NCI-H1092 (cell line): ENCODE measurements at places on chromosomes 16 and 17.

DNA sequence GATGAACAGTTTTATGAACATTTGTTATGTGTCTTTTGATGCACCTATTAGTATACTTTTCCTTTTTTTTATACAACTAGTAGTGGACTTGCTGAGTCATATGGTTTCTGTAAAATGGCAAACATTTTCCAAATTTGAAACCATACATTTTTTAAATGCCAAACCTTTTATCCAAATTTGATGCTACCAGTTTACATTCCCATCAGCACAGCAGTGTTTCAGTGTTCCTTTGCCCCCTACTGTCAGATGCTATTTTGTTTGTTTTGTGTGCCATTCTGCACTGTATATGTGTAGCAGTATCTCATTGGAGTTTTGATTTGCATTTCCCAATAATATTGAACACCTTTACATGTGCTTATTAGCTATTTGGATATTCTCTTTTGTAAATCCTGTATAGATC is 219.4 kb downstream of the TANC2 start:
- no peak for DNase-seq

- no peak for DNase-seq
Measured at GRCh38 chr16:5460701-5461100, 363.1 kb upstream of the EEF2KMT start.

DNA sequence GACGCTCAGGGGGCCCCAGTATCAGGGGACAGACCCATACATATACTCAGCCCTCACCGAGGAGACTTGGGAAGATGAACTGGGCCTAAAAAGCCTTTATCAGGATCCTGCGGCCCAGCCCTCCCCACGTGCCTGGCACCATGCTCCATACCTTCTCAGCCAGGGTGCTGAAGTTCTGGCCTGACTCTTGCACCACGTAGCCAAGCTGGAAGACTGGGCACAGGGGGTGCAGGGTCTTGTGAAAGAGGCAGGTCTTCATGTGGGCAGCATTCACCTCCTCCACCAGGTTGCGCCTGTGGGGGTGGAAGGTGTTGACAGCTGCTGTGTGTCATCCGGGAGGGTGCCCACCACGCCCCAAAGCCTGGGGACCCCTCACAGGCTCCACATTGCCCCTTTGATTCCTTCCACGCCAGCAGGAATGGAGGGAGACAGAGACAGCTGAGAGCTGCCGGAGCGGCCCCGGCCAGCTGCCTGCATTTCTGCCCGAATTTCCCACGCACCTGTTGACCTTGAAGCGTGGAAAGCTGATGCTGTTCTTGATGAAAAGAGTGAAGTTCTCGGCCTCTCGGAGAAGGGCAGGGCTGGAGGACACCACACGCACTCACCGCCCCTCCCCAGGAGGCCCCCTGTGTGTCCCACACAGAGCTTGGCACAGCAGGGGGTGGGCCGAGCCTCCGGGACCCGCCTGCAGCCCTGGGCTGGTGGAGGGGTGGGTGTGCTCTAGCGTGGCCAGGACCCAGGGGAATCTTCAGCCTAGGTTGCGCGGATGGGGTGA is 10.4 kb upstream of the CAMKK1 start:
- DNase-seq = no peak

DNA sequence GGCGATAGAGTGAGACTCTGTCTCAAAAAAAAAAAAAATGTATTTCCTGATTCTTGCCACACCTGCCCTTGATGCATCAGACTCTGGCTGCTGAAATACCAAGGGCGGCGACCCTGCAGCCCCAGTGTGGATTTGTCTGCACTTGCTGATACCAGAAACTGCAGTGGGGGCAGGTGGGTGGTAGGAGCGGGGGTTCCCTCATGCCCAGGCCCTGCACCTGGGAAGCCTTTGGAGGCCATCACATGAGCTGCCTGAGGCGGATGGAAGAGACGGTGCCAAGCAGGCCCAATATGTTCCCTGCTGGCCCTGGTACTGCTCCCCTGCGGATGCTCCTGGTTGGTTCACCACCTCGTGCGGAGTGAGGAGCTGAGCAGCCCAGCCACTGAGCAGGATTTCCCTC is 50.6 kb downstream of the MARF1 start:
- DNase-seq = no peak

GRCh38 chr17:57221366-57222350 is 34.7 kb upstream of the MSI2 start:
- DNase-seq = no peak

- no peak for DNase-seq
Measured at GRCh38 chr16:55832773-55833691, at the start of gene CES1. Gene CES1 (minus strand): TSS chr16:55833096. CDS start chr16:55833055, 41 bp downstream.

GRCh38 chr16:76409706-76410105 is 132.5 kb downstream of the CNTNAP4 start:
- DNase-seq = no peak

DNA sequence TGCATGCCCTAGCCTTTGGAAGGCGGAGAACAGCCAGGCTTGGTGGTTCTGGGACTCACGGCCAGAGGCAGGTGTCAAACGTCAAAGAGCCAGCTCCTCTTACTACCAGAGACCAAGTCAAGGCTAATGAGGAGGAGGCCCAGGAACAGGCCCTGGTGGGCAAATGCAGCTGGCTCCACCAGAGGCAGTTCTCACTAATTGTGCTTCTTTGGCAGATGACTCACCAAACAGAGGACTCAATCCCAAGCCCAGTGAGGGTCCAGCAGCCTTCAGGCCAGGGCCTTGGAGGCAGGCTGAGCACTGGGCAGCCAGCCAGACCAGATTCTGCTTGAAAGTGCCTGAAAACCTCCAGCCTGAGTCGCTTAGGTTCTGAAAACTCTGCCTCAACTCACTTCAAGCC is 336.5 kb upstream of the CDH5 start:
- no peak for DNase-seq

GRCh38 chr17:40281663-40282062 is 6.0 kb upstream of the CDC6 start:
- no peak for DNase-seq

DNA sequence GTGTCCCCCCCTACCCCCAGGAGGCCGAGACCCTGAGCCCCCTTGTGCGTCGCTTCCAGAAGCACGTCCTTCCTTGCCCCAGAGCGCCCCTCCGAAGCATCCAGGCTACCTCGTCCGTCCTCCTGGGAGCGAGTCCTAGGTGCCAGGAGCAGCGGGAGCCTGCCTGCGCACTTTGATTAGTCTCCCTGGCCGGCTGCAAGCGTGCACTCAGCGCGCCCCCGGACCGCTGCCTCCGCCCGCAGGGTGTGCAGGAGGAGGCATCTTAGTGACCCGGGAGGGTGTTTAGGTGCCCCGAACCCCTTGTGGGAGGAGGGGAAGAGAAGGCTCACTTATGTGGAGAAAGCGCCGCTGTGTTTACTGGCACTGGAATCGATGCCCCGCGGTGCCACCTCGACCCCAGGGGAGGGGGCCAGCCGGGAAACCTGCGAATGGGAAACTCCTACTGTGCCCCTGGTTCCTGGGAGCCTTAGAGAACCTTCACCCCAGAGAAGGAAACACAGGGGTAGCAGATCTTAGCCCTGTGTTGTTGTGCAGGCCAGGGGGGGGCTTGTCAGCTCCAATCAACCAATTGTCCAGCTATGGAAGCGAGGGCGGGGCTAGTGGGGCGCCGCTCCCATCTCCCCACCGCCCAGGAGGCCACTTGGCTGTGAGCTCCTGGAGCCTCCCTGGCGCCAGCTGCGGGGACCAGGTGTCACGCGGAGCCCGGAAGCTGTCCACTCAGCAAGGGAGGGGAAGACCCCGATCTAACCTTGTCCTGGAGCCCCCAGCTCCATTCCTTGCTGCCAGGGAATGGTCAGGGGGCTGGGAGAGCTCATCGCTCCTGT is 922.8 kb upstream of the EEF2KMT start:
- DNase-seq = no peak

DNA sequence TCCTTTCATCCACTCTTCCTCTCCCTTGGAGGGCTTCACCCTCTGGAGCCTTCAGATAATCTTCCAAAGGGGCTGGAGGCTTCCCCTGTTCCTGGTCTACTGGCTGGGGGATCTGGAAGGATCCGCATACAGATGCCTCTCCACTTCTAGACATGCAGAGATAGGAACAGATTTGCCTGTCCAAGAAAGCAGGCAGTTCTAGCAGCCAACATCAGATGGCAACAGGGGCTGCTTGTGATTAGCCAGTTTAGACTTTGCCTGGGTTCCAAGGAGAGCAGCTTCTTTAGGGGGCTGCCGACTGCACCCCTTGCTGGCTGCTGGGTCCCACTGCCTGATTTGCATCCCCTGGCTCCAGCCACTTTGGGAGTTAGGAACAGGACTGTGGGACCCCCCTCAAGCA is 6.2 kb upstream of the CD300A start:
- DNase-seq = no peak

GRCh38 chr16:89711601-89712273 is 9.0 kb downstream of the VPS9D1 start:
- DNase-seq = no peak

DNA sequence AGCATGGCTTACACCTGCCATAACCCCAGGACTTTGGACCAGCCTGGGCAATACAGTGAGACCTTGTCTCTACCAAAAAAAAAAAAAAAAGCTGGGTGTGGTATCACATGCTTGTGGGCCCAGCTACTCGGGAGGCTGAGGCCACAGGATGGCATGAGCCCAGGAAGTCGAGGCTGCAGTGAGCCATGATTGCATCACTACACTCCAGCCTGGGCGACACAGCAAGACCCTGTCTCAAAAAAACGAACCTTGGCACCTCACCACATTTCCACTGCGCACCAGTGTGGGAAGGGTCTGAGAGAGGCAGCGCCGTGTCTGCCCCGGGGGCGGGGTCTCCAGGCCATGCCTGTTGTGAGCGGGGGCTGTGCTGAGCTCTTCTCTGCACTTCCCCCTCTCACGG is 6.3 kb downstream of the ACSF3 start:
- no peak for DNase-seq

GRCh38 chr16:71630808-71631207 is 4.8 kb downstream of the MARVELD3 start:
- DNase-seq = no peak

GRCh38 chr17:522919-523318 is 170.3 kb upstream of the RPH3AL start:
- no peak for DNase-seq

- DNase-seq = no peak
Measured at GRCh38 chr17:8745586-8746500, 1.2 kb upstream of the CCDC42 start.

DNA sequence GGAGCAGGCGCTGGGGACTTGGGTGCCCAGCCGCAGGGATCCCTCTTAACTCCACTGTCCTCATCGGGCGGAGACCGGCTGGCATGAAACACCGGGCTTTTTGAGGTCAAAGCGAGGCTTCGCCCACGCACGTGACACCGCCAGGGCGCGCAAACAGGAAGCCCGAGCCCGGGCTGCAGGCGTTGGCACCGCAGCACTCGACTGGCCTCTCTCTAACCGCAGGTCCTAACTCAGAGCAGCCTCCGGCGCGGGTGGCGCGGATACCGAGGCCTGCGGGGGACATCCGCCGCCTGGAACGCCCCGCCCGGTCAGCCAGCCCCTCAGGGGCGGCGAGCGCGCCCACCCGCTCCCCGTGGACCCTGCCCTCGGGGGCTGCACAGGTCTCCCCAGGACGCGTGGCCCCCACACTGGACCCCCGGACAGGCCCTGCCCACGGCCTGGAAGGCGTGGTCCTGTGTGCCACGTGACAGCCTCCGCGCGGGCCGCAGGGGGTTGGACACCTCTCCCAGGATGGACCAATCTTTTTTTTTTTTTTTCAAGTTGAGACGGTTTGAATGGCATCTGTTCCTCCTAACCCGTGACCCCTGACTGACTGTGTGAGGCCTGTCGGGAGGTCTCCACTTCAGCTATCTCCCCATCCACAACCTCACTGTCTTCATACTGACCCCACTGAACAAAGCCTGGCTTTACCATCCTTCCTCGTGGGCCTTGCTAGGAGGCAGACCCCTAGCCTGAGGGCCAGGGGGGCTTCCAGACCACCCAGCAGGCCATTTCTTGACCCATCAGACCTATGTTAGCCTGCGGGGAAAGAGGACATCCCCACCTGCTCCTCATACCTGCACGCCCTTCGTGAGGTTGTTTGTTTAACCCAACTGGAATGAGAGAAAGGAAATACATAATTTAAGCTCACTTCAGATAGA is 8.4 kb upstream of the SLC47A2 start:
- no peak for DNase-seq

- no peak for DNase-seq
Measured at GRCh38 chr17:197352-197751, 15.9 kb upstream of the DOC2B start.

DNA sequence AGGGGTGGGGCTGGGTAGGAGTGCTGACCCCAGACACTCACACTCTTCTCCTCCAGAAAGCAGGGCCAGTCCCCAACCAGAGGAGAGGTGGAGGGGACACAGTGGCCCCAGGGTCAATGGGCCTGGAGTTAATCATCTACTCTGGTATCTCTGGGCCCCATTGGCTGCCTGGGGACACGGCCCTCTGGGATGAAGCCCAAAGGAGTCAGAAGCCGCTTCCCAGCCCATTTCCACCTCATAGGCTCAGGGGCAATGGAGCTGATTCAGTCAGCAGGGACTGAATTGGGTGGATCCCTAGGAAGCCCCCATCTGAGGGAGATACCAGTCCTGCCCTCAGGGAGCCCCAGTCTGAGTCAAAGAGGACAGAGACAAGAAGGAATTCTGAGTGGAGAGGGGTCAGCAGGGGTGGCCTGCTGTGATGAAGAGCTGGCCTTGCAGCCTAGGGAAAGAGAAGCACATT is 2.9 kb upstream of the NAGS start:
- DNase-seq = no peak

- no peak for DNase-seq
Measured at GRCh38 chr16:80171199-80171598, 369.6 kb upstream of the DYNLRB2 start.

DNA sequence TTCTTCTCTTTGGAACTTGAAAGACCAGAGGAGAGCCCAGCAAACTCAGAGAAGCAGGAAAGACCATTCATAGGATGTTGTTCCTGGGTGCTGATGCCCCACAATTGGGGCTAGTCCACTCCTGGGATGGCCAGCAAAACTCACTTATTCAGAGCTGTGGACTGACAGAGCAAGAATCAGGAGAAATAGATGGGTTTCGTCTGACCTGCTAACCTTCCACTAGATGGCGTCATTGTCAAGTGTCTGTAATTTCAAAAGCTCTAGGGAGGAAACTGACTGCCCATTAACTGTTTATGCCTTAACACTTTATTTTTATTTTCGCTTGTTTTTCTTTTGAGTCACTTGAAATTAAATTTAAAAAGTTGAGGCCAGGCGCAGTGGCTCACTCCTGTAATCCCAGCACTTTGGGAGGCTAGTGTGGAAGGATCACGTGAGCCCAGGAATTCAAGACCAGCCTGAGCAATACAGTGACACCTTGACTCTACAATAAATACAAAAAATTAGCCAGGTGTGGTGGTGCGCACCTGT is 28.7 kb upstream of the MILR1 start:
- DNase-seq = peak; percentile 52

- DNase-seq = no peak
Measured at GRCh38 chr17:45757431-45758218, 26.5 kb upstream of the CRHR1 start.

DNA sequence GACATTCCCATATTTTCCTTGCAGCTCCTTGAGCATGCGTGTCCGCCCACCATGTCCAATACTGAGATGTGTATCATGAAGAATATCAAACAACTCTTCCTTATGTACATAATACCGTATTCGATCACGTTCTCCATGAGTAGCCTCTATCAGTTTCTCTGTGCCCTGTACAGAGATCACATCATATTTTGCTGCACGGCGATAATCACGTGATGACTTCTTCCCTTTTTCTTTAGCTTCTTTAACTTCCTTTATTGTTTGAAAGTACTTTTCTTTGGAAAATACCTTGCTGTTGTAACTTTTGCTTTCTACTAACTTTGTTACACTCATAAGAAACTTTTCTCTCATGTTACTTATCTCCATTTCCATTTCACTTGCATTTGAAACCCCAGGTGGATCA is 6.6 kb downstream of the KRABD2 start:
- DNase-seq = no peak
